ENCODE measurements at places on chromosomes 6 and 20.

DNA sequence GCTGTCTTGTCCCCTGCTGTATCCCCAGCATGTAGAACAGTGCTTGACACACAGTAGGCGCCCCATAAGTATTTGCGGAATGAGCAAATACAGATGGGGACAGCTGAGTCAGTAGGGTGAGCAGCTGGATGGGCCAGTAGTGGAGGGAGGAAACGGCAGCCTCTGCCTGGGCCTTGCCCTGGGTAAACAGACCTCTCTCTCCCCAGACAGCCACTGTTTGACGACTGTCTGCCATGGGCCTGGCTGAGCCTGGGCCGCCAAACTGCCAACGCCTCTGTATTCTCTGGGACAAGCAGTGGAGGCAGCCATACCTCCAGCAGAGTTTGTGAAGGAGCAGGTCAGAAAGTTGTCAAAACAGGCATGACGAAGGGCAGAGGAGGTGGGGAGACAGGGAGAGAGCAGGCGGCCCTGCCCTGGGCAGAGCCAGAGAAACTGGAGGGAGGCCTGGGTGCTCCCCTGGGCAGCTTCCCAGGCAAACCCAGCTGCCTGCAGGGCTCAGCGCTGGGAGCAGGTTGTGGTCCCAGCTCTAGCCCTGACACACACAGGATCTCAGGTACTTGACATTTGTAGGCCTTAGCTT is 15.2 kb downstream of the HNF4A start:
- DNase-seq, result no peak

DNA sequence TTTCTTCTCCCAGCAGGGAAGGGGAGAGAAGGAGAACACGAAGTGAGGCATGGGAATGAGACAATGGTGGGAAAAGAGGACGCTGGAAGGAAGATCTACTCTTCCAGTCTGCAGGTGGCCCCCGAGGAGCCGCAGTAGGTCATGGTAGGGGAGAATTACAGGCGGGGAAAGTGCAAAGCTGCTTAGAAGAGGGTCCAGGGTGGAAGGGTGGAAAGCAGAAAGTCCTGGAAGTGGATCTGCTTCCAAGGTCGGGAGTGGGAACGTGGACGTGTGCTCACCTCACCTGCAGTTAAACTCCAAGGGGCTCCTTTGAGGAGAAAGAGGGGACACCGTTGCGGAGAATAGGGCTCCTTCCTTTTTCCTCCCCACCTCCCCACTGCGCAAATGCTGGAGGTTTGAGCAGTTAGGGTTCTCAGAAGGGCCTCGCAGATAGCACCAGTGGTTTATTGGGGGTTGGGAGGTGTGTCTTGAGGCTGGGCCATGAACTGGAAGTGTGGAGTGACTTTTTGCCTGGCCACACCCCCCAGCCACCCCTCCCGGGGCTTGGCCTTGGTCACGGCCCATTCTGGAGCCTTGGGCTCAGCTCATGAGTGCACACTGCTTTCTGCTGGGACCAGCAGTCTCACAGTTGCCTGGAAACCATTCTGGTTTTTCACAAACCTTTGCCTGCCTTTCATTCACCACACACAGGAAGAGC is 100.4 kb upstream of the MLN start:
- DNase-seq, result no peak

DNA sequence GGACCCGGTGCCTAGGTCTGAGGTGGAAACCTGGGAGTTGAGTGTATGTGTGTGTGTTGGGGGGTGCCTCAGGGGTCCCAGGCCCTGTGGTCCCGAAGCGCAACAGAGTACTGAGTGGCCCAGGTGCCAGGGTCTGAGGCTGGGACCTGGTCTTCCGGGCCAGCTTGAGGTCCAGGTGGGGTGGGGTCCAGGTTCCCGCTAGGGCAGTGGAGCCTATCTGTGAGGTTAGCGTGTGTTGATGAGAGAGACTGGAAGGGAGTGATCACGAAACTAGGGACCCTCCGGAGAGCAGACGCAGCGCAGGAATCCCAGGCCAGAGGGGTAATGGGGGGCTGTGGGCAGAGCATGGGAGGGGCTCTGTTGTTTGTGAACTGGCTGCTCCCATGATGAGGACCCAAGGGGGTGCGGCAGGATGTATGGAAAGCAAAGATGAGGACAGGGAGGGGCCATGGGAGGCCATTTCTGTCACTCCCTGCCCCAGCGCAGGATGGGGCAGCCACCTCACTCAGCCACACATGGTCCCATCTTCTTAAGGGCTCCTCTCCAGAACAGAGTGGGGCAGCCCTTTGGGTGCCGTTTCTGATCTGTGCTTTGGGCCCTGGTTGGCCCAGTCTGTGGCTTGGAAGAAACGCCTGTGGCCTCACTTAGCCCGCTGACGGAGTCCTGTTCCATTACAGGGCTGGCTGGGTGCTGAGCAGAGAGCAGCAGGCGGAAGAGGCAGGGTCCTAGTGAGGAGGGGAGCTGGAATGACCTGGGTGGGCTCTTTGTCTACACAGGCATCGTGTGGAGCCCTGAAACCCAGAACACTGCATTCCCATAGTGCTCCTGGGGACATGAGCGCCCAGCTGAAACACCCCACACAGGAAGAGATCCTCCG is 872 bp downstream of the HSPA12B start:
- no peak for DNase-seq

- DNase-seq, result no peak
Measured at GRCh38 chr6:169022079-169022478, 231.6 kb downstream of the THBS2 start.

- no peak for DNase-seq
Measured at GRCh38 chr6:27720607-27721580, 191.3 kb downstream of the OR2B2 start.

- no peak for DNase-seq
Measured at GRCh38 chr6:52191824-52192223, 5.6 kb downstream of the IL17A start.

DNA sequence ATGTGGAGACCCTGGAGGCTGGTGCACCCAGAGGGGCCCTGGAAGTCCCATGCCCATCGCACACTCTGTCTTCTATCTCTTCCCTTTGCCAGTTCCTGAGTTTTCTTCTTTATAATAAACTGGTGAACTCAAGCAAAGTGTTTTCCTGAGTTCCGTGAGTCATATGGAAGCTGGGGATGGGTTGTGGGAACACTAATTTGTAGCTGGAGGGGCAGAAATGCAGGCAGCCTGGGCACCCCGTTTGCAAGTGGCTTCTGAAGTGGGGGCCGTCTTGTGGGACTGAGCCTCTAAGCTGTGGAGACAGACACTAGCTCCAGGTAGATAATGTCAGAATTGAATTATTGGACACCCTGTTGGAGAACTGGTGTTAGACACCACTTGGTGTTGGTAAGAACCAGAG is 3.2 kb upstream of the PPP1R3G start:
- no peak for DNase-seq

GRCh38 chr20:5786930-5787795 is 37.0 kb downstream of the SHLD1 start:
- no peak for DNase-seq

GRCh38 chr20:32906200-32906599 is 47.5 kb downstream of the EFCAB8 start:
- no peak for DNase-seq

DNA sequence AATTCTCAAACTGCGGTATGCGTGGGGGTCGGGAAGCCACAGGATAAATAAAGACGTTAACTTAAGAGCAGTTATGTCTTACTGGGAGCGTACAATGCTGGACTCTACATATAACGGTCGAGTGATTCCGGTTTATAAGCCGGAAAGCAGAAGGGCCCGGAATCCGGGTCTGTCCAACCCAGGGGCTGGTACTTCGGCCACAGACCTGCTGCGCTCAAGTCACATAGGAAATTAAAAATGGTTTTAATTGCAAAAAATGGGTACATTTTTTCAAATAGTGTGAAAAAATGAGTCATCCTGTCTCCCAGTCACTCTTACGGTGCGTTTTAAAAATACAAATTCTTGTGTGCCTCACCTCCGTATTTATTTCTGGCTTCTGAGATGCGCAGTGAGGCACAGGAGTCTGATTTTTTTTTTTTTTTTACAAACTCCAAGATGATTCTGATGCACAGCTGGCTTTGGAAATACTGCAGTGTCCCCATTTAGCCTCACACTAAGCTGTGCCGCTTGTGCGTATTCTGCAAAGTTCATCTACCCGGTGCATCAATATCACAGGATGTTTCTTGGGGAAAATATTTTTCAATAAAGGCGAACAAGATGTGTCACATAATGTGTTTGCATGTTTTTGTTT is 1.0 kb downstream of the PCIF1 start:
- no peak for DNase-seq

DNA sequence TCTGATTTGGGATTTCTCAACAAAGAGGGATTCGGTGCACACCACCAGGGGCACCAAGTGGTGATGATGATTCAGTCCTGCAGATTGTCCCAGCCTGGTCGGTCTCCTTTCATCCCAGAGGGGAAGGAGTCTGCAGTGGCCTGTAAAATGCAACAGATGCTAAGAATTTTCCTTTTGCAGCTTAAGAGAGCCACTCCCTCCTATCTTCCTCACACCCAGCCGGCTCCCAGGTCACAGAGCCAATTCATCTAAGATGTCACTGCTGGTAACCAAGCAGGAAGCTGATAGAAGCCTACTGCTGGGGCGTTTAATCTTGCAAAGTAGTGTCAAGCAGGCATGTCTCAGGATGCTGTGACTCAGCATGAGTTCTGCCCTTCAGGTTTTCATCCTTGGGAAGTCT is 203.8 kb upstream of the LRFN2 start:
- no peak for DNase-seq

DNA sequence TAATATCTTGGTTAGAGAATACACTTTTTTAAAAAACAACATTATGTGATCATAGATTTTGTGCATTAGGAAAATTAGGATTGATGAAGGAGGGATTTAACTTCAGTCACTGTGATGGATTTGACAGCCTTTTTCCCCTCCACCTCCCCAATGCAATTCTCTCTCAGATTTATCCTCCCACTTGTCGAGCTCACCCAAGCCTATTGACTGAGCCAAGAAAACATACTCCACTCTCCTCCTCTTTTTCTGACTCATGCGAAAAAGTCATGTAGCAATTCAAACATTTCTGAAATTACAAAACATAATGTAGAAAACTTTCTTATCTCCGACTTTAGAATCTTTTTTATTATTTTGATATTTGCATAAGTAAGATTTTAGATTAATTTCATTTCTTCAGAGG is 24.1 kb downstream of the KLHL32 start:
- DNase-seq, result no peak
